Lower lobe of right lung (tissue), 2 donors: ENCODE measurements at places on chromosomes 5 and 9. TPM values are rescaled to one million over a fixed set of nuclear protein-coding genes. Genes with fewer than 3 reads are reported as not detected.

DNA sequence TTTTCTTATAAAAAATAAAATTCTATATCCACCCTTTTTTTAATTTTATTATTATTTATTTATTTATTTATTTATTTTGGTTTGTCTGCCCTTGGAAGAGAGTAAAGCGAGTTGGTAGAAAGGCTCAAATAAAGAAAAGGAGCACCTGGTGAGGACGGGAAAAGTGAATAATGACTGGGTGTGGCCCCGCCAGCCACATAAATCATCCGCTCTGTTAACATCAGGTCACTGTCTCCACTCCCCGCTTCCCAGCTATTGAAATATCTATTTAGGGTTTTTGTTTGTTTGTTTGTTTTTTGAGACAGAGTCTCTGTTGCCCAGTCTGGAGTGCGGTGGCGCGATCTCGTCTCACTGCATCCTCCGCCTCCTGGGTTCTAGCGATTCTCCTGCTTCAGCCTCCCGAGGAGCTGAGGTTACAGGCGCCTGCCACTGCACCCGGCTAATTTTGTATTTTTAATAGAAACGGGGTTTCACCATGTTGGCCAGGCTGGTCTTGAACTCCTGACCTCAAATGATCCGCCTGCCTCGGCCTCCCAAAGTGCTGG is 844 bp downstream of the POLR3G start:
- H3K27ac ChIP-seq, result no peak overlapping the region
- no peak for DNase-seq
- peaks cover 23% of the 10 kb centered on the region for H3K4me1 ChIP-seq
- peak overlapping the region; percentile 96 for H3K4me3 ChIP-seq
- no peaks in the 10 kb centered on the region for H3K27me3 ChIP-seq
- H3K36me3 ChIP-seq, result no peaks in the 10 kb centered on the region

- H3K27ac ChIP-seq, result no peak overlapping the region
- H3K4me3 ChIP-seq, result no peak overlapping the region
- peaks cover 17% of the 10 kb centered on the region for H3K4me1 ChIP-seq
- no peaks in the 10 kb centered on the region for H3K36me3 ChIP-seq
- H3K27me3 ChIP-seq, result no peaks in the 10 kb centered on the region
These were observed 59.0 kb upstream of the BARX1 start for GRCh38 chr9:94014066-94014654.

DNA sequence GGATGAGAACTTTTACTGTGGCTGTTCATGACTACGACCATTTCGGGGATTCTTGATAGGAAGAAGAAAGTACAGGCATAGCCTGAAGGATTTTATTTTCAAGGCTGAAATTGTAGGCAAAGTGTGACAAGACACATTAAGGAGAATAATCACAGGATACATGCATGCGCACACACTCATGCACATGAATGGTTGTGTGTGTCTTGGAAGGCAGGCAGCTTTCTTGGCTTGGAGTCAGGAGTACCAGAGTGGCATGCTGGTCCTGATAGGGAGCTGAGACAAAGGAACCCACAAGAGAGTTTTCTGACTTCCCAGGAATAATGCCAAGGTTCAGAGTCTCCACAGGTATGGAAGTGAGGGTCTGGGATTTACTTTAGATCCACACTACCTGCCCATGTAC is 22.2 kb downstream of the PLK2 start:
- no peaks in the 10 kb centered on the region for H3K27me3 ChIP-seq
- no peak overlapping the region for H3K4me3 ChIP-seq

DNA sequence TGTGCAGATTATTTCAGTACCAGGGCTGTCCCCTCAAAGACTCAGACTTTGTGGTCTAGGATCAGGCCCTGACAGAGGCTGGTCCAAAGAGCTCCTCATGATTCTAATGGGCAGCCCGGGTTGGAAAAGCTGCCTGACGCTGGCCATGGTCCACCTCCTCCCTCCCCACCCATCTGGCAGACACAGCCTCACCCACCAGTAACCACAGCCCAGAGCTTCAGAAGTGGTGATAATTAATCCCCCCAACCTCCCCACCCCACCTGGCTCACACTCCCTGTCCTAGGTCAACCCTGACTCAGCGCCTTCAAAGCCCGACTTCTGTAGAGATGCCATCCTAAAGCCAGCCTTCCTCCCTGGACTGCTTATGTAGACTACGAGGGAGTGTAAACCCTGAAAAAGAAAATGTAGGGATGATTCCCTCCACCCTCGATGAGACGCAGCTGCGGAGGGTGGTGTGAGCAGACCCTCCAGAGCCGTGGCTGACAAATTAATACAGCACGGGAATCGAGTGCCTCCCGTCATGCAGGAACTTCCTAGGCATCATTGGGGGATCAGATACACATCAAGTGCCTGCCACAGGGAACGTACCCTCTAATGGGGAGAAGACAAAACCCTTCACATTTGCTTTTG is 7.0 kb downstream of the UBE2QL1 start:
- no peaks in the 10 kb centered on the region for H3K36me3 ChIP-seq
- DNase-seq, result no peak
- no peak overlapping the region for H3K4me3 ChIP-seq
- no peak overlapping the region for H3K27ac ChIP-seq
- no peaks in the 10 kb centered on the region for H3K4me1 ChIP-seq
- H3K27me3 ChIP-seq, result peaks cover 50% of the 10 kb centered on the region

The MYOT gene
- not detected for total RNA-seq
